ENCODE measurements at places on chromosomes 13 and 19.

DNA sequence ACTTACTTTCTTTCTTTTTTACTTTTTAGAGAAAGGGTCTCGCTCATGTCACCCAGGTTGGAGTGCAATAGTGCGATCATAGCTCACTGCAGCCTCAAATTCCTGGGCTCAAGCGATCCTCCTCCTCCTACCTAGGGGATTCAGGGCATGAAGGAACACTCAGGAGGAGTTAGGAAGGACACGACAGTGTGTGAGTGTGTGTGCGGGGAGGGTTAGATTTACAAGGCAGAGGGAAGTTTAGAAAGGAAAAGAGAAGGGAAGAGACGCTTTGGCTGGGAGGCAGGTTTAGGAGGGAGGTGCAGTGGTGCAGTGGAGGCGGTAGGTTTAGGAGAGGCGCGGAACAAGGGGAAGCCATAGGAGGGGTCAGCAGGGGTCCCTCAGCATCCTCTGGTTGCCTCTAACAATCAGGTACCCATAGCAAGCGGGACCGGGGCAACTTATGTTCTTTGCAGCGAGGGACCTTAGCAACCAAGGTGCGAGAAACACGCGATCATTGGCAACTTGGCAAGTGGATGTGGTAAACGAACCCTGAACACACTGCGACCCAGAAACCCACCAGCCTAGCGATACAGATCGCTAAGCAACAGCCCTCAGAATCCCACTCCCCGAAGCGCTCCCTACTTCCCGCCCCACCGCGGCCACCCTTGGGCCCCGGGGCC is 501 bp downstream of the SIRT2 start:
- DNase-seq, result peak; percentile 13

DNA sequence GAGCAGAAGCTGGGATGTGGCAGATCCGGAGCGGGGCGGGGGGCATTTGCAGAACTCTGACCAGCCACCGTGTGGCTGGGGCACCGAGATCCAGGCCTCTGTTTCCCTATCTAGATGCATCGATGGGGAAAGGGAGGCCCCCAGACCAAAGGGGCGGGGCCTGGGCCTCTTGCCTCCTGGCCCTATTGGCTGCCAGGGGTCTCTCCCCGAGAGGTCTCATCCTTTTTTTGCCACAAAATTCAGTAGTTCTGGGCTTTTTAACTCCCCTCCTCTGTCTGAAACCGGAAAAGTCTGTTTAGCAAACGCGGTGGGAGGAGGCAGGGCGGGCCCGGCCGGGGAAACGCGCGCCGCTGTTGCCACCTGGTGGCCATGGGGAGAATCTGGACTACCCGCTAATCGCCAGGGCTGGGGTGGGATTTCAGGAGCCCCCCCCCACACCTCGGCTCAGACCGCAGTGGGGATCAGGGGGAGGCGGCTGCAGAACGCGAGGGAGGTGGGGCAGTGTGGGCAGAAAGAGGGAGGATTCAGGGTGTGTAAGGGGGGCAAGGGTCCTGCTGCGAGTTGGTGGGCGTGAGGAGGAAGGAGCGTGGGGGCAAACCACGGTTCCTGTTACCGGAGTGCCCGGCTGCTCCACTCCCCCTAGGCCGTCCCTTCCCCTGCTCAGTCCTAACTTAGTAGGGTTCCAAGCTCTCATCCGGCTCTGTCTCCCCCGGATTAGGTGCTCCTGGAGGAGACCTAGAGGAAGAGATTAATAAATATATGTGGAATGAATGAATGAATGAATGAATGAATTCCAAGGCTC is 28.3 kb downstream of the IL12RB1 start:
- DNase-seq, result peak; percentile 80

- no peak for DNase-seq
These were observed 46.1 kb downstream of the ZDHHC20 start for GRCh38 chr13:21413013-21413412.

DNA sequence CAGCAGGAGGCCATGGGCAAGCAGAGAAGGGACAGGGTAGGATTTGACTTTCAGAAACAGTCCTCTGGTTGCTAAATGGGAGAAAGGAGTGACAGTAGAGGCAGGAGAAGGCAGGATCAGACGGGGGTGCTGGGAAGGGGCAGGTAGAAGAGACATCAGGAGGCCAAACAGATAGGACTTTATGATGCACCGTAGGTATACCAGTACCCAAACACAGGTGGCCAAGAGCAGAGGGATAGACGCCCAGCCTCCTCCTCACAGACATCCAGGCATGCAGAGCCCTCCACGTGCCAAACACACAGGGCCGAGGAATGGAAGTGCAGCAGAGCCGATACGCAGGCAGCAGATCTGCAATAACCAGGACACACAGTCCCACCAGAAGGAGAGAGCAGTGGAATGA is 1.3 kb upstream of the AXL start:
- no peak for DNase-seq

DNA sequence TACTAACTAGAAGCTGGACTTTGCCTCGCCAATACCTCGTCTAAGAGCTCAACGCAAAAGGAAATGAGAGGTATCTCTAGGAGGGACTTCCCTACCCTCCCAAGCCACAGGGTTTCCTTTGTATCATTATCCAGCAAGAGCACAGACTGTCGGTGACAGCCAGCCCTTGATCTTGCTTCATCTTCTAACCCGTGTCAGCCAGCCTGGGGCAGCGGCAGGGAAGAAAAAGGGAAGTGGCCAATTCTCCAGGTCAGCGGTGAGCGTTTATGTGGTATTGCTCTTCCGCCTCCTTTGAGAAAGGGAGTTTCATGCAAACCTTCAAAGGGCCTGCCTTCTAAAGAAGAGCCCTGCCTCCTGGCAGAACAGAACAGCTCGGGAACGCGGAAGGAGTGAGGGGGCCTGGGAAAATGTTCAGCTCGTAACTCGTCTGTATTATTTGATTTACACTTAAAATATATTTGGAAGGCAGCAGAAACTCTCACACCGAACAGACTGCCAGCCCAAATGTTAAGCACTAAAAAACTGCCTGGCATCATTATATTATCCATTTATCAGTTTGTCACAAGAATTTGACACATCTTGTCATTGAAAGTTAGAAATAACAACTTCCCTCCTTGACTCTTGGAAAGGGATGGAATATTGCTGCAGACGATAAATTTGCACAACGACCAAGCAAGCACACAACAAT is 41.8 kb downstream of the EFNB2 start:
- DNase-seq, result no peak

- peak; percentile 72 for DNase-seq
These were observed 703.3 kb upstream of the ARGLU1 start for GRCh38 chr13:107271227-107271626.

DNA sequence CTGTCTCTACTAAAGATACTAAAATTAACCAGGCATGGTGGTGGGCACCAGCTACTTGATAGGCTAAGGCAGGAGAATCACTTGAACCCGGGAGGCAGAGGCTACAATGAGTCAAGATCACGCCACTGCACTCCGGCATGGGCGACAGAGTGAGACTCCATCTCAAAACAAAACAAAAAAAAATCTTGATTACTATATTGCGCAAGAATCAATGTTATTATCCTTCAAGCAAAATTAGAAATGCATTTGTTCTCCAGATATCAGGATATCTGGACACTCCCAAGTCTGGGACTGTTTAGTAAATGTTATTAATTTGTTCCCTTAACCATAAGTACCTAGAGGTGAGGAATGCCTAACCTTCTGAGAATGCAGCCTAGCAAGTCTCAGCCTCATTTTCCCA is 992.2 kb upstream of the PCDH20 start:
- DNase-seq, result no peak

DNA sequence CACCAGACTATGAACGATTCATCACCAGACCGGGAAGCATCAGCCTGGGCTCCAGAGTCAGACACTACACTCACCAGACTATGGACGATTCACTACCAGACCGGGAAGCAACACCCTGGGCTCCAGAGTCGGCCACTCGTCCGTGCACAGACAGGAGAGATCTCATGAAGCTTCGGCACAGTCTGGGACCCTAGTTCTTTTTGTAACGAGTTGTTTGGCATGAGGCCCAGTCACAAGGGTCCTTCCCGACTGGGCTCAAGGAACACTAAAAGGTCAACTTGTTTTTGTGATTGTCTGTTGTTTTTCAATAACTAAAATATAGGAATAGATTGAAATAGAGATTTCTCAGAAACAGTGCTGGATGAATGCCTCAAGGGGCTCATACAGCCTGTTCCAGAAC is 1141.6 kb upstream of the MIR17HG start:
- no peak for DNase-seq

GRCh38 chr13:30493658-30494381 is 28.1 kb upstream of the HMGB1 start:
- no peak for DNase-seq

GRCh38 chr19:1063909-1064660 is 2.9 kb upstream of the ARHGAP45 start:
- no peak for DNase-seq

DNA sequence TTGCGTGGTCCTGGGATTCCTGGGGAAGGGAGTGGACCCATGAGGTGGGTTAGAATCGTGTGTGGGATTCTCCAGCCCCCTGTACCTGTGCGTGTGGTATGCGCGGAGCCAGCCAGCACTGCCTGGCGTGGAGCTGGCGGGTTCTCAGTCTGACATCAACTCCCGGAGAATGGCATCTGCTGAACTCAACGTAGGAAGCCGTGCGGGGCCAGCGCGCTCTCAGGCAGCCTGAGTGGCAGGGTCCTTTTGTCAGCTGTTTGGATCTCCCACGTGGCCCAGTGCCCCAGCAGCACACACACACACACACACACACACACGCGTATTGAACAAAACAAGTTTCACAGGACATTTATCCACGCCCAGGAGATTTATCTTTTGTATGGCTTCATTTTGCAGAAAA is 28.1 kb downstream of the ATP4B start:
- no peak for DNase-seq

- peak; percentile 64 for DNase-seq
These were observed 79.7 kb downstream of the STARD13 start for GRCh38 chr13:33205804-33206221.

DNA sequence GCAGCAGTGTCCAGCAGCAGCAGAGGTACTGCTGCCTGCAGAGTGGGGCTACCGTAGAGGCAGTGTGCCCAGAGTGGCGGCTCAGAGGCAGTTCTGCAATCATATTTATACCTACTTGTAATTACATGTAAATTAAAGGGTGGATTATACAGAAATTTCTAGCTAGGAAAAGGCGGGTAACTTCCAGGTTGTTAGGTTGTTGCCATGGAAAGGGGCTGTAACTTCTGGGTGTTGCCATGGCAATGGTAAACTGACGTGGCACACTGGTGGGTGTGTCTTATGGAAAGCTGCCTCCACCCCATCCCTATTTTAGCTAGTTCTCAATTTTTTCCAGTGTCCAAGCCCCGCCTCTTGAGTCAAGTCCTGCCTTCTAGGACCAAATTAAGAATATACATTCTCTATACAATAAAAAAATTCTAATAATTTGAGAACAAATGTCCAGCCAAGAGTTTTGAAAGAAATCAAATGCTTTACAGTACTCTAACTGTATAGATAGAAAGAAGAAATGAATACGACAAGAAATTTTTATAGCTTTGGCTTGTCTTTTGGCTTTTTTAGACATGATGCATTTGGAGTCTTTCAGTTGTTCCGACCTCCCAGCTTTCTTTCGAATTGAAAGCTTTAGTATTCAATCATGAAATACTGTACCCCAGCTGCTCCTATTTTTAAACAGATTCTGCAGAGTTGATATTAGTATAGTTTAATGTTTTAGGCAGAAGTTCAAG is 816.6 kb downstream of the DIAPH3 start:
- DNase-seq, result no peak

DNA sequence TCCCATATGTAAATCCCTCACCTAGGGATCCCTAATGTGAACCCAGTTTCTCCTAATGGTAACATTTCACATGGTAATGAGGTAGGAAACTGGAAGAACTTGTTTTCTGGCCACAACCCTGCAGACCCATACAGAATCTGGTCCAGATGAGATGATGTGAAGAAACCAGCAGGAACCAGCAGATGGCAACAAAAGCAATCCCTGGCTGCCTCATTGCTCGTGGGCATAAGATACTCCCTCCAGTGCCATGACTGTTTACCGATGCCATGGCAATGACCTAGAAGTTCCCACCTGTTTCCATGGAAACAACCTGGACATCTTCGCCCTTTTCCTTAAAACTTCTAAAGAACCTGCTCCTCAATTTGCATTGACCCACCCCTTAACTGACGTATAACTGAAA is 1.4 kb upstream of the CD209 start:
- DNase-seq, result peak; percentile 38

DNA sequence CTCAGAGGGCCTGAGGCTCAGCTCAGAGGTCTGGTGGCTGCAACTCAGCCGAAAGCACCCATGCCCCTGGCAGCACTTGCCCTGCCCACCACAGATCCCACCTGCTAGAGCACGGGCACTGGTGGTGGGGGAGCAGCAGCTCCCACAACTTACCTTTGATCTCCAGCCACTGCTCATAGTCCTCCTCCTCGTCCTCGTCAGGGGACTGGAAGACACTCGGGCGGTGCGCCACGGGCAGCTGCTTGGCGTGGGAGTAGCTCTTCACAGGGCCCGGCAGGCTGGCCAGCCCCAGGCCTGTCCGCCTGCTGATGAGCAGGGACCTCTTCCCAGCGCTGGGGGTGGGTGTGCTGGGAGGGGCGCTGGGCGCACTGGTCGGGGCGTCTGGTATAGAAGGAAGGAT is 14.6 kb downstream of the SUGP1 start:
- no peak for DNase-seq

DNA sequence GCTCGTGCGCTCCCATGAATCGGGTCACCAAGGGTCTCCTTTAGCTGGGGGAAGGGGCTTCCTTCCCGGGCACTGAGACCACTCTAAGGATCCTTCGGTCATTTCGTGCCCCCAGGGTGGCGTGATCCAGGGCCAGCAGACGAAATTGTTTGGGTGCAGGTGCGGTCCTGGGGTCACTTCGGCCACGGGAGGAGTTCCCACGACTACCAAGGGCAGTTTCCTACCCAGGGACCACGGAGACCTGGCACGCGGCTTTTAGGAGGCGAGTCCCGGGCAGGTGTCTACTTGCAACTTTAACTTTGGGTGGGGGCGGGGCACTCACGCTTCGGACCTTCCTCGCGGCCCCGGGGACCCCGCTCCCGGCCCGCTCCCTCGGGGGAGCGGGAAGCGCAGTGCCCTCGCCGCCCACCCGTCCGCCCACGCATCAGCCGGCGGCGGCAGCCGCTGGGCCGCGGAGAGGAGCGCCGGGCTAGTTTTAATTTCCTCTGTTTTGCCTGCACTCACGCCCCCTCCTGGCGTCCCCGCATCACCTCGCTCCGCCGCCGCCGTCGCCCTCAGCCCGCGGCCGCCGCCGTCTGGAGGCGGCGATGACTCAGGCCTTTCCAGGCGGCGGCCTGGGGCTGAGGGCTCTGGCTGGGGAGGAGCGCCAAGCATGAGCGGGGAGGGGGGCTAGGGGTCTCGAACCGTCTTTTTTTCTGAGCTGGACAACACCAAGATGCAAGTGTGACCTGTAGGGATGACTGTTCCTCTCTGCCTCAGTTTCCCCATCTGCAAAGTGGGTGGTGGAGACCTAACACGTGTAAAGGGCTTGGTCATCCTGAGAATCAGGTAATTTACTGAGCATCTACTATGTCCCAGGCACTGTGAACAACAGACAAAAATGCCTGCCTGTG is 21.8 kb downstream of the OLFM2 start:
- DNase-seq, result peak; percentile 84
